ENCODE measurements at places on chromosomes 5 and 9.

- no peak for DNase-seq
These were observed 60.6 kb downstream of the GGTA1 start for GRCh38 chr9:121439016-121439415.

DNA sequence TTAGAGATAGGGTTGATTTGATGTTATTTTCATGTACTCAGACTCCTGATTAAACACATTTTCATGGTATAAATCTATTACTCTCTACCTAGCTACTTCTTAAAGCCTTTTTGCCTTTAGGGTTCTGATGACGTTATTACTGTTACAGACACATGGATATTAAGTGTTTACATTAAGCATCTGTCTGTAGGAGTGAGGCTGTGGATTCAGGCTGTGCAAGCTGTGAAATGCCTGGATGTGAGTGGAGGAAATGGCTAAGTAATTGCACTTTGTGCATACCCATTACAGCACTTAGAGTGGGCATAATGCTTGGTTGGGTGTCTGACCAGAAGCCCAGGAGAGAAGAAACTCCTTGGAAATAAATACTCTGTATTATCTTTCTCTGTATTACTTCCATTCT is 186.8 kb downstream of the SNX18 start:
- DNase-seq = no peak

DNA sequence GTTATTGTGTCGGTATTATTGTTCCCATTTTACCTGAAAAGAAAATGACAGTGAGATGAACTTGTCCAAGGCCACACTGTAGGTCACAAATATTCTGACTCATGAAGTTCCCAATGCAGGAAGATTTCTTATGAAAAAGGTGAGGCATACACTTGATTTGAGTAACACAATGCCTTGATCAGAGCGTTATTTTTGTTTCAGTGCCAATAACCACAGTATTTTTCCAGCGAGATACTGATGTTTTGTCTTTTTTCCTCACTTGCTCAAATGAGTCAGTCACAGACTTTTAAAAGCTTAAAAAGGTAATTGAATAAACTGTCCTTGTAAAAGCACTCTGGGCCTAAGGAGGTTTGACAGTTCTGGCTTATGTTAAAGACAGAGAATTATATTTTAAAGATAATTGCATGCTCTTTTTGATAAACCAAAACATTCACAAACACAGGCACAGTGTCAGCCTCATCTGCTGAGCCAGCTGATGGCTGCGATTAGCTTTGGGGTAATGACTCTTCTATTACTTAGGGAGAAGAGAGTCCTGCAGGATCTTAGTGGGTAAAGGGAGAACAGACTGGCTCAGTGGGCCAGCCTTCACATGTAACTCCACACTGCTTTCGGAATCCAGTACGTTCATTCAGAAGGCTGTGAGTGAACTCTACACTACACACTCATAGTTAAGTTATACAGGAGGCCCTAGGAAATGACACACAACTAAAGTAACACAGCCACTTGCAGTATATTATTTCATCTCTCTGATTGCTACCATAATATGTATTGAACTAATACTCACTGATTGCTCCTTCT is 165.5 kb upstream of the CD180 start:
- no peak for DNase-seq

DNA sequence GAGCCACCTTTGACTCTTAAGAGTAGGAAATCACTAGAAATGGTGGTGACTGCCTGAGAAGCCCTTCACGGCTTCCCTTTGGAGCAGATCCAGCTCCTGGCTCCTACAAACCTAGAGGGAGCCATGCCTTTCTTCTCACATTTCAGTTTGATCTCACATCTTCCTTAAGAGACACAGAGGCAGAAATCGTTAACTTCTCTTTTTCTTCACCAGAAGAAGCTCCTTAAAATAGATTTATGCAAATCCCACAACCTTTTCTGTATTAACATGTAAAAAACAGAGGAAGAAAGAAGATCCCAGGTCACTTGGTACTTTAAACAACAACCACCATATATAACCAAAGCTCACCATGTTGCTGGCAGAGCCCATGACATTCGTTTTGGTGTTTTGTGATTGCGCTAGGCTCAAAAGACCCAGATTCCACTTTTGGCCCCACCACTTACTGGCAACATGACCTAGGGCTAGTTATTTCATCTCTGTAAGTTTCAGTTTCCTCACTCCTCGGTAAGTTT is 29.6 kb downstream of the PAX5 start:
- DNase-seq = no peak

GRCh38 chr5:82296929-82297328 is 18.8 kb upstream of the RPS23 start:
- no peak for DNase-seq

DNA sequence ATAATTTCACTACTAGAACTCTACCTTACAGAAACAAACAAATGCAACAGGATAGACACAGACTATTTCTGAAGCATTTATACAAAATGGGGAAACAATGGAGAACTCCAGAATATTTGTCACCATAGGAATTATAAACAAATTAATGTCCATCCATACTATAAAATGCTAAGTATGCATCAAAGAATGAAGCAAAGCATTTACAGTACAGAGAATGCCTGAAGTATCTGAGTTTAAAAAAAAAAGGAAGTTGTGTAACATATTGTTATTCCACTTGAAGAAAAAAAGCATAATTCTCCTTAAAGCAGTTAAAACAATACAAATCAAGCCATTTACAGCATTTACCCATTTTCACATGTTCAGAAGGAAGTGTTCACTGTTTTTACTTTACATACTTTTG is 53.0 kb downstream of the DROSHA start:
- DNase-seq = no peak

DNA sequence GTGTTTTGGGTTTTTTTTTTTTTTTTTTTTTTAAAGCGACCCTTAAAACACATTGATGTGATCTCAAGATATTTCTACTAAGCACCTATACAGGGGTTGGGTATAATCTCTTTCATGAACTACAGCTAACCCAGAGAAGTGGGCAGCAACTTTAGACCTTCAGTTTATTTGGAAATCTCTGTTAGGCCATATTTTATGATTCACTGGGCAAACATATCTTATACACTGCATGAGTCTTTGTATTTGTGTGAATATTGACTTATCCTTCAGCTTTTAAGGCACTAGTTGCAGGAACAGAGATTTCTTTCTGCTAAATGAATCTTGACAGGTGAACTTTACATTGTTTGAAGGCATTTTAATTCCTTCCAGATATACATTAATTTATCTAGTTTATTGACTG is 194.4 kb downstream of the ARRDC3 start:
- no peak for DNase-seq

GRCh38 chr9:105055917-105056316 is 128.0 kb upstream of the ABCA1 start:
- no peak for DNase-seq

GRCh38 chr9:38686933-38687332 is 33.0 kb downstream of the FAM240B start:
- DNase-seq = no peak

- DNase-seq = no peak
These were observed 105.6 kb upstream of the PHYKPL start for GRCh38 chr5:178338126-178338749.

DNA sequence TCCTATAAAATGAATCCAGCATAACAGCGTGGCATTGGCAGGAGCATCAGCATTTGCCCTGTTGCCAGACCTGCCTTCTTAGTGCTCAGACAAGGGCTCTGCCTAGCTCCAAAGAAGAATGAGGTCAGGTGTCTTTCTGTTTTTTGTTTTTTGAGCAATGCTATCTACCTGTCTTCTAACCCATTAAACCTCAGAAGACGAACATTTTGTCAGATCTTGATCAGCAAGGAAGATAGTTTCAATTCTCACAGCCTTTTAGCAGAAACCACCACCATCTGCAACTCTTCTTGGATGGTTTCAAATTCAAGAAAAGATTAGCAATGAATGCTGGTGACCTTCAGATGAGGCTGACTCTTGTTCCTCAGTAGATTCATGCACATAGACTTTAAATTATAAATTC is 103.5 kb upstream of the IQGAP2 start:
- DNase-seq = no peak
